HFF-Myc (cell line): ENCODE measurements at places on chromosomes 2 and 18.

DNA sequence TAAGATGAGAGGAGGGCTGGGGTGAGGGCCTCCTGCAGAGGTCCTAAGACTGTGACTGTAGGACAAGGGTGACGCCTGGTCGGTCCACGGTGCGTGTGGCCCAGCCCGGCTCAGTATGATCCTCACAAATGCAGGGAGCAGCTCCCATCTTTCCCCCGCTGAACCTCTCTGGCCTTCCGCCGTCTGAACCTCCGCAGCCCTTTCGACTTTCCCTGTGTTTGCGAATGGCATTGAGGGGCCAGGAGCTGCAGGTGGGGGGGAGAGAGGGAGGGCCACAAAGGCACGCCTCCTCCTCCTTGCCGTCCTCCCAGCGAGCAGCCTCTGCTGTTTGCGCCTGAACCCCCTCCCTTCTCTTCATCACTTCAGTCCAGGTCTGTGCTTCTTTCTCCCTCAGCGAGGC, 68.6 kb upstream of the PXDN start:
- DNase-seq = no peak

- no peak for DNase-seq
Measured at GRCh38 chr18:9557250-9557943, 57.0 kb downstream of the PPP4R1 start.

DNA sequence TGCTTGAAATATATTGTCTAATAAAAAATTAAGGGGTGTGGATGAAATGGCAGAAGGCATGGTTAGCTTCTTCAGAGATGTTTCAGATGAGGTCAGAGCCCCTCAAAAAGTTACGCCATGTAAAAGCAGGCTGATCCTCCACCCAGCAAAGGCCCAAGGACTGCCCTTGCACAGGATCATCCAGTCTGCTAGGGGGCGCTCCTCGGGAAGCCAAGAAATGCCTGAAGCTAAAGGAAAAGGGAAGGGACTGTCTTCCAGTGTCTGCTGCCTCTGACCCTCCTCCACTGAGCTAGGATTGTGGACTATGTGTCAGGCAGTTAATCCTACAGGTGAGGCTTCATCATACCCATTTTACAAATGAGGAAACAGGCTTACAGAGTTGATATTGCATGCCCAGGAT, 33.8 kb upstream of the TEX51 start:
- no peak for DNase-seq

GRCh38 chr2:20868377-20868776, 45.5 kb upstream of the LDAH start:
- DNase-seq = no peak
